Spleen (tissue), 13 donors: ENCODE measurements at places on chromosomes 12 and 14.

DNA sequence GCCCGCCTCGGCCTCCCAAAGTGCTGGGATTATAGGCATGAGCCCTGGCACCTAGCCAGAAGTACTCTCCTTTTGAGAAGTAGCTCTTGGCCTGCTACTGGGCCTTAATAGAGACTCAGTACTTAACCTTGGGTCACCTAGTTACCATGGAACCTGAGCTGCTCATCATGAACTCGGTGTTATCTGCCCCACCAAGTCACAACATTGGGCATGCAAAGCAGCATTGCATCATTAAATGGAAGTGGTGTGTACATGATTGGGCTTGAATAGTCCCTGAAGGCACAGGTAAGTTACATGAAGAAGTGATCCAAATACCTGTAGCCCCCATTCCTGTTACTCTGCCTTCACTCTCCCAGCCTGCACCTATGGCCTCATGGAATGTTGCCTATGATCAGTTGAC lies 18.0 kb upstream of the ATF7 start:
- no peak for DNase-seq

- DNase-seq, result no peak
Measured at GRCh38 chr12:107372229-107372658, 278.9 kb upstream of the CRY1 start.

GRCh38 chr14:61287196-61287595 lies 6.1 kb upstream of the TMEM30B start:
- DNase-seq, result no peak

- DNase-seq, result no peak
Measured at GRCh38 chr14:51616724-51617409, 34.8 kb upstream of the FRMD6 start.

DNA sequence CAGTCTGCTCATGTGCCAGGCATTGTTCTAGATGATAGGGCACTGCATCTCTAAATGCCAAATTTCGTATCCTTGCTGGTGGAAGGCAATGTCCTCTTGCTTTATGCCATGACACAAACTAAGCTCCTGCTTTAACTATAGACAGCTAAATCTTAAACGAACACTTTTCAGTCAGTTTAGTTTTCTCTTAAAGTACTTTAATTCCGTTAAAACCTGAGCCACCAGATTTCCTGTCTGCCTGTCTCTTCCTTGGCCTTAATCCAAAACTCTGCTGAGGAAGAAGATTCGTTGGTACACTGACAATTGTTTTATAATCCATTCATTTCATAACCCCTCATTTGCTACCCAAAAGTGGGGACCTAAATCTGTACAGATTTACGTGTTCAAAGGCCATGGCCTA lies 194.4 kb upstream of the BCL2L14 start:
- no peak for DNase-seq
